ENCODE measurements at places on chromosomes 4 and X.

GRCh38 chr4:109982521-109982920, 69.8 kb downstream of the EGF start:
- DNase-seq, result no peak

GRCh38 chr4:47372561-47372960, 90.9 kb downstream of the COMMD8 start:
- peak; percentile 11 for DNase-seq

DNA sequence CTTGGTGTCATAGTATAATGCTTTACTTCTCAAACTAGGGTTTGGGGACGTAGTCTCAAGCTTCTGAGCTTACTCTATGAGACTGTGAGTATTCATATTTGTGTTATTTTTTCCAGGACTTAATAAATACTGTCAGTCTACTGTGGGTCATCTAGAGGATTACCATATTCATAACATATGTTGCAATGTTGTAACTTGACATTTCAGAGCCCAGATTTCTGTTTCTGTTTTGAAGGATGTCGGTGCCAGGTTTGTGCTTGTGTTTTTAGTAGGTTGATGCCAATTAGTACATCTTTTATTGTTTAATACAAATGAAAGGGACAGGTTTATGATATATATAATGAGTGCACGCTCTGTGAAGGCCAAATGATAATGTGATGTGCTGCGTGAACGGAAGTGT, 69.6 kb downstream of the SPANXN4 start:
- DNase-seq, result no peak

GRCh38 chrX:130114141-130114588, 3.9 kb upstream of the ELF4 start:
- DNase-seq, result no peak

GRCh38 chr4:107736924-107737448, 17.0 kb upstream of the PAPSS1 start:
- no peak for DNase-seq

- no peak for DNase-seq
Observed at GRCh38 chr4:79034544-79034943, 95.3 kb upstream of the PAQR3 start.
